ENCODE measurements at places on chromosomes 2 and 18.

DNA sequence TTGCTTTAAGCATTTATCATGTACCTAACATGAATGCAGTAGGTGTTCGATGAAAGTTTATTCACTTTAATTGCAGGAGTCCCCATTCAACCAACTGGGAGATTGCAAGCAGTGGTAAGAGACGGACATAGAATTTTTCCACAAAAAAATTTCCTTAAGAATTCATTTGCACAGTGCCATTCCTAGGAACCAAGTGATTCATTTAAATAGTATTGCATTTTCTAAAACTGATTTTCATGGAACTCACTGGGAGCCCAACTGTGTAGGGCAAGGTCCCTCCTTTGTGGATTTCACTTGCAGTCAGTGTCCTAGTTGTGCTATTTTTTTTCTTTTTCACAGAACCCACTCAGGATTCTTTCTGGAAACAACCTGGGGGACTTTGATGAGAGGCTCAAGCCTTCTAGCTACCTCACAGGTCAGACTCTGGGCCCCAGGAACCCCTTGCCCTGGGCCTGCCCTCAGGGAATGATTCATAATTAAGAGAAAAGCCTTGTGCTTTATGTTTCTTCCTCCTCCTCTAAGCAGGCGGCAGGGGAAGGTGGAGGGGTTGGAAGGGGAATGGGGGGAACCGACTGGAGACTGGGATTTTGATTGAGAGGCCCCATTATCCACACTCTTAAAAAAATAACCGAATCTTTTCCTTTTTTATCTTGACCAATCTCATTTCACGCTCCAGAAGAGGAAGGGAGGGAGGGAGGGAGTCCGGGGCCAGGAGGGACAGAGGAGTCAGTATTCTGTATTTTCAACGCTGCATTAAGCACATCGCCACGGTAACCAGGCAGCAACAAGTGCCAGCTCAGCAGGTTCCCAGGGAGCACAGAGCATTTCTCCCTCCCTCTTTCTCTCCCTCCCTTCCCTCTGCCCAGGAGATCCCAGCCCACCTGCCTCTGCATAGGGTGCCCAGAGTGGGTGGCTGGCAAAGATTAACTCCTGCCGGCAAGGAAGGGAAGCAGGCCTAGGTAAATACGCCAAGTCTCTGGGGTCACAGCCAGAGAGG lies 51.8 kb downstream of the PSD4 start:
- DNase-seq: no peak

DNA sequence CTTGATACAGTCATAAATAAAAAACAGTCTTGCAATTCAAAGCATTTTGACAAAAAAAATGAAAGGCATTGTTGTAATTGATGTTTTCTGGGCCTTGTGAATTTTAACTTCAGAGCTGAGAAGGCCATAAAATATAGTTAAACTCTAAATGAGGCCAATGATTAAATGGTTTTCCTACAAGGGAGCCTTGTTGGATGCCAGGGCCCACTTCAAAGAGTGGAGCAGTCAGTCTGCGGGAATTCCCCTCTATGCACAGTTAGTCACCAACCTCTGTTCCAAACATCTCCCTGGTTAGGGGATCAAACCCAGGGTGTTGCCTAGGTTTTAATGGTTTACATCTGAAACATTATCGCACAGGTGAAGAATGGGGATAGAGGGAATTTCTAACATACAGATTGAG lies 143.4 kb downstream of the NCKAP5 start:
- DNase-seq: no peak

- no peak for DNase-seq
Observed at GRCh38 chr18:41391616-41392595, 563.1 kb upstream of the PIK3C3 start.

- no peak for DNase-seq
Observed at GRCh38 chr2:7109533-7109885, 192.3 kb downstream of the RNF144A start.

DNA sequence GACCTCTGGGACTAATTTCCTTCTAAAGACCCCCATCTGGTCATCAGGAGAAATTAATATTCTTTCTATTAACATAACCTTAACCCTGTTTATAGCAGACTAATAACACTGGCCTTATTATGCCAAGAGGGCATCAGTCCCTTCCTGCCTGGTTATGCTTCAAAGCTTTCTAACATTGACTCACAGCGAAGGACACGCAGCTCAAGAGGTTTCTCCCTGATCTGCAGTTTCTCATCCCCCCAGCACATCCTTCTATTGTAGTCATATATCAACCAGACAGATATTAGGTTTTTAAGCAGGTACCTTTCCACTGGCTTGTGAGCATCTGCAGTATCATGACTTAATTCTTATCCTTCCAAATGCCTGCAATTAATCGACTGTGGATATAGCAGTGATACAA lies 100.0 kb upstream of the CXCR4 start:
- no peak for DNase-seq

GRCh38 chr18:74525741-74526140 lies 8.6 kb upstream of the CNDP1 start:
- no peak for DNase-seq

- no peak for DNase-seq
Observed at GRCh38 chr2:235268535-235268934, 225.3 kb upstream of the AGAP1 start.

DNA sequence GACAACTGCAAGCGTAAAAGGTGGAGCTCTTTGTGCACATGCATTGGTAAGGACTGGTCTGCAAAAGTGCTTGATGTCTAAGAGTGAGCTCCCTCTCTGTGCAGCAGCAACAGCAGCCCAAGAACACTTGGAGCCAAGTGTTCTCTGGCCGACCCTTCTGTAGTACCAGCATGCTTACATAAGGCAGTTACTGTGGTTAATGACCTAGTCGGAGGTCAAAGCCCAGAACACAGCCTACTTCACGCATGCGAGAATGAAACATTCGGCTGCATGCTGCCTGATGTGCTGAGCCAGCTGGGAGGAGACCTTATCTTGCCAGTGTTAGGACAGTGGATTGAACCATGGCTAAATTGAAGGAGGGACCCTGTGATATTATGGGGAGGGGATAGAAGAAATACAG lies 21.3 kb downstream of the NCAPH start:
- no peak for DNase-seq

- DNase-seq: no peak
Observed at GRCh38 chr18:79366177-79367094, 29.3 kb upstream of the NFATC1 start.

DNA sequence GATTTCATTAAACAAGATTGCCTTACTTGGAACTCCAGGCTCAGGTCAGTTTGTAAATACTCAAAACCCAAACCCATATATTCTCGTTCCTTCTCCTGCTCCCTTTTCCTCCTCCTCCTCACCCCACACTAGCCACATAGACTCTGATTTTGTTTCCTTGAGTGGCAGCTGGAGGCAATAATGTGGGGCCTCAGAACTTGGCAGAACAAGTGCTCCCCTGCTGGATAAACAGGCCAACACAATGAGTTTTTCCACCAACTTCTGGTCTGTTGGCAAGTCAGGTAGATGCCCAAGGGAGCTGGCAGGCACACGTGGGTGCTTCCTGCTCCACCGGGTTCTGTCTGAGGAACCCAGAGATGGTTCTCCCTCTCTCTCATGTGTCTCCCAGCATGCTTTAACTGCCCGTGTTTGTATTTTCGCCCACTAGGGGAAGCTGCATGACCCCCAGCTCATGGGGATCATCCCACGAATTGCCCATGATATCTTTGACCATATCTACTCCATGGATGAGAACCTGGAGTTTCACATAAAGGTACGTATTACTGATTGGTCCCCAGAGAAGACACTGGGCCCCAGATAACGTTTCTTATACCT lies 61.9 kb downstream of the KIF5C start:
- no peak for DNase-seq

DNA sequence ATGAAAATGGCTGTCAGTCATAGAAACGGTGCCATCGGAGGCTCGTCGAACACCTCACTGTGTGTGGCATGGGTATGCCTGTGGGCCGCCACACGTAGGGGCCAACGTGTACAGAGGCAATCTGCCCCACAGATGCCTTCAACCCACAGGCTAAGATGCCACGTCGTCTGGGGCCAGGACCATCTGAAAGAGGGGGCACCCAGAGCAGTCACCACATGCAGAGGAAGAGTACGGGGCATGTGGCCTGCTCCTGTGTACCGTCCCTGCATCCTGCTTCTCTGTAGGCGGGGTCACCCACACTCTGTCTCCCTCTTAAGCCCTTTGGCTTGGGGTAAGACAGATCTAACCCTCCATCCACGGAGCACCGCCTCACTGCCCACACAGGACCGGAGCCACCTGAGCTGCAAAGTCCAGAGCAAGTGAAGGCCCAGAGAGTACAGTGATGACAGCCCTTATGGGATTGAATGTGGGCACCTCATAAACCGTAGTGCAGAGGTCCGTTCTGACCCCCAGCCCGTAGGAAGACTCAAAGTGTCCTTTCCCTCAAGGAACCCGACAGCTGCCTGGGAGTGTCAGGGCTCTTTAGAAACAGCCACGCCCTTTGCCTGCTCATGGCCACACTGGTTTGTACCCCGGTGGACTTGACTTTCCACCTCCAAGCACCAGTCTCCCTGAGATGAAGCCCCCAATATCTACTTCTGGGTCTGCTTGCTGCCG lies 66.2 kb downstream of the TWIST2 start:
- no peak for DNase-seq

DNA sequence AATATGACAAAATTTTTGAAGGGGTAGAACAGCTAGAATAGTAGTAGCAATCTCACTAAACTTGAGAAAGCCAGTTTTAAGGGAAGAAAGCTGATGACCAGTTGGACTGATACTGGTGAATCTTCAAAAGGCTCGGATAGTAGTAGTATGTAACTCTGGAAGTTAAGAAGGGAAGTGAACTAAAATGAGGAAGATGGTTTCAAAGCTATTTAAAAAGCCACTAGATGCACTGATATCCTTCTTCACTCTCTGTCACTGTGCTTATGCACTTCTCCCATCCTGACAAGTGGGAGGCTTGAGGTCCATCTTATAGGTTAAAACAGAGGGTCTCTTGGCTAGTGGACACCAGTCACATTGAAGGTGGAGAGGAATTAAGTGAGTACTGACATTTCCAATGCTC lies 141.1 kb downstream of the NCOA1 start:
- DNase-seq: no peak

- DNase-seq: no peak
Observed at GRCh38 chr2:12855508-12855907, 138.8 kb downstream of the TRIB2 start.

DNA sequence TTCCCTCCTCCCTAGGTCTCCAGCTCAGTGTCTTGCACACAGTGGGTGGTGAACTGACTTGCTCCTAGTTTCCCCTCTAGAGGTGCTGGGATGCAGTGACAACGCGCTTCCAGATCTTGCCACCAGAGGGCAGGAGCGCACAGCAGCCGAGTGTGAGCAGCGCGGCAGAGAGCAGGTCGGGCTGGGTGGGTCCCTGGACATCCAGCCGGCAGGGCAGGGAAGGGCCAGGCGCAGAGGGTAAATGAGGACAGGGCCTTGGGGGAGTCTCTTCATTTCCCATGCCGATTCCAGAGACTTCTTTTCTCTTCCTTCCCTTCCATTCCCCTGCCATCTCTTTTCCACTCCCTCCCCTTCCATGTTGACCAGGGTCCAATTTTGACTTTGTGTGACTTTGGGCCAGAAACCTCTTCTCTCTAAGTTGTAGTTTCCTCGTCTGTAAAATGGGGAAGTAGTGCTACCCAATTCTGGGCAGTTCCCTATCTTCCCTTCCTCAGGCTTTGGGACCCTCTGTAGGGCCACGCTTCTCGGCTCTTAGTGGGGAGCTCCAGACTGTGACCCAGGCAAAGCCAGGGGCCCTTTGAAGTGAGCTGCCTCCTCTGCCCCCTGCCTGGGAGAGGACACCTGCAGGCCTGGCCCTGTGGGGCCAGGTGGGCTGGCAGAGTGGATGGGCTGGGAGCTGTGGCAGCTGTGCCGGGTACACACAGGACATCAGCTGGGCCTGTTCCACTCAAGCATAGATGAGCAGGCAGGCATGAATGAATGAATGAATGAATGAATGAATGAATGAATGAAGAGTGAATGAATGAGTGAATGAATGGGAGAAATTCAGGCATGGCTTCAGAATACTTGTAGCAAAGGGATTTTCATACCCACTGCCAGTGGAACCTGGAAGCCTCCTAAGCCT lies 43.3 kb upstream of the TAF1B start:
- DNase-seq: peak; percentile 82

DNA sequence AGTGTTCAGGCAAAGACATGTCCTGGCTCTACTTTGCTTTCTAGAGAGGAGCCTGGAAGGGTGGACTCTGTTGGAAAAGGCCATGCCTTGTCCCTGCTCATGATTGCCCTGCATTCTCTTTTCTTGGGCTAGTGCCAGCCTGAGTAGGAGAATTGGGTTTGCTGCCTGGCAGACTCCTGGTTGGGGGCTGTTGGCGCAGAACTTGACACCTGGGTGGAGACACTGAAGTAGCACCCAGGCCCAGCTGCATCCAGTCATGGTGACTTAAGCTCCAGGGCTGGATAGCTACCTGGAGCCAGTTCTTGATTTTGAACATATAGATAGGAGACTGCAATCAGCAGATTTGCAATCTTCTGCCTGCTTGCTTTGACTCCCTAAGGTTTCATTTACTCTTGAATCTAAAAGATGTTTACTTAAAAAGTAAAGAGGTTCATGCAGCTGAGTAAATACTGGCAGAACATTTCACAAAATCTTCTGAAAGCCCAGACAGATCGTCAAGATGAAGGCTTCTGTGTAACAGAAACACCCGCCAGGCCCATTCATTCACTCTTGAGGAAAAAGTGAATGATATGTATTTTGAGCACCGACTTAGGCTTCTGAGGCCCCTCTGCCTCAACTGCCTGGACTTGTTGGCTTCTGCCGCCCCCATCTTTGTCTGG lies 38.0 kb upstream of the YWHAQ start:
- DNase-seq: no peak

- DNase-seq: no peak
Observed at GRCh38 chr2:34652636-34653035, 1053.5 kb upstream of the FAM98A start.

DNA sequence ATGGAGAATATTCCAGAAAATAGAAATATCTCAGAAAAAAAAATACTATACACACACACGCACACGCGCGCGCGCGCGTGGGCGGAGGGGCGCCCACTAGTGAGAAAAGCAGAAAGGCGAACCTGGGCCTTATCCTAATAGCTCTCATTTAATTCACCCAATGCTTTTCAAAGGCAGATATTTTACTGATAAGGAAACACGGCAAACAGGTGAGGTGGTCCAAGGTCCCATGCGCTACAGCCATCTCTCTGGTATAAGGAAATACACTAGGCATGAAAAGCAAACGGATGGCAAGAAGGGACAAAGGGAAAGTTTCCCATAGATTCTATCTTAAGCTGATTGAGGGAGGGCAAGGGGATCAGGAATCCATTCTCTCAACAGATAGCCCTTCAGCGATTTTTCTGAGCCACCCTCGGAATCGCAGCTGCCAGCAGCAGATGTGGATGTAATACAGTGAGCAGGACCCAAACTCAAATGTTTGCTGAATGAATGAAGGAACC lies 136.7 kb downstream of the TMEM247 start:
- DNase-seq: peak; percentile 18
